ENCODE measurements at places on chromosomes 12 and 14.

GRCh38 chr12:46371718-46372543 is 642 bp downstream of the SLC38A2 start:
- DNase-seq: peak; percentile 58

DNA sequence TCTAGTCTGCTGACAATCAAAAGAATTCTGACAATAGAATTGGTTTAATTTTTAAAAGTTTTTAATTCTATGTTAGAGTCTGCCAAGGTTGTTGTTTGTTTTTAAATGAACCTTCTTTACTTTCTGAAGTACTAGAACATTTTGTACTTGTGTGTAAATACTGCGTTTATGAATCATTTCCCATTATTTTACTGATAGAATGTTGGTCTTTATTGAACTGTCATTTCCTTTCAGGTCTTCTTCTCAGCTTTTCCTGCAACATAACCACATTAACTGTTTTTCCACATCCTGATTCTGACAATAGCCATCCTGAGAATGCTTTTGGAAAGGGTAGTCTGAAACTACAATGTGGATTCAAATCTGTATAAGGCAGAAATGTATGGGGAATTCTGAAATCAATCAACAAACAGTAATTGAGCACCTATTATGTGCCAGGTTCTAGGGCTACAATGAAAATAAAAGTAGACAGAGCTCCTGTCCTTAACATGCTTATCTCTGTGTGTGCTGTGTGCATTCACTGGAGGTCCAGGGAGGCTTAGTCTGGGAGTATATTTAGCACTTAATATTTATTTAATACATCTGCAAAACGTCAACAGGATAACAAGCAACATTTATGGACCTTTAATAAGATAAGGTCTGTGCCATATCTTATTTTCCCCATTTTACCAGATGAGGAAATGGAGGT is 73.1 kb upstream of the SLC38A2 start:
- DNase-seq: no peak

- DNase-seq: no peak
These were observed 127.2 kb downstream of the TMEM132C start for GRCh38 chr12:128394137-128394536.

DNA sequence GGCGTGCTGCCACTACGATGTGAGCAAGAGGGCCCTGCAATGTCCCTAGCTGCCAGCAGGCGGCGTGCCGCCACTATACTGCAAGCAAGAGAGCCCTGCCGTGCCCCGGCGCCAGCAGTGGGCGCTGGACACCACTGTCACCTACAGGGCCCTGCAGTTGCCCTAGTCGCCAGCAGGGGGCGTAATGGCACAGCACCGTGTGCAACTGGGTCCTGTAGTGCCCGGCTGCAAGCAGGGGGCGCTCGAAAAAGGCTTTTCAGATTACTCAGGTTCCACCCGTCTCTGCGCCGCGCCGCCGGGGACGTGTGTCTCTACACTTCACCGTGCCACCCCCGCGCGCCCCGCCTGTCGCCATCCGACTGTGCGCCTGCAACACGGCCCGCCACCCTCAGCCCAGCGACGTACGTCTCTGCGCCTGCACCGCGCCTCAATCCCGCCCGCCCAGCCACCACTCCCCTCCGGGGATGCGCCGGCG is 1356.9 kb downstream of the TMEM121 start:
- DNase-seq: no peak

DNA sequence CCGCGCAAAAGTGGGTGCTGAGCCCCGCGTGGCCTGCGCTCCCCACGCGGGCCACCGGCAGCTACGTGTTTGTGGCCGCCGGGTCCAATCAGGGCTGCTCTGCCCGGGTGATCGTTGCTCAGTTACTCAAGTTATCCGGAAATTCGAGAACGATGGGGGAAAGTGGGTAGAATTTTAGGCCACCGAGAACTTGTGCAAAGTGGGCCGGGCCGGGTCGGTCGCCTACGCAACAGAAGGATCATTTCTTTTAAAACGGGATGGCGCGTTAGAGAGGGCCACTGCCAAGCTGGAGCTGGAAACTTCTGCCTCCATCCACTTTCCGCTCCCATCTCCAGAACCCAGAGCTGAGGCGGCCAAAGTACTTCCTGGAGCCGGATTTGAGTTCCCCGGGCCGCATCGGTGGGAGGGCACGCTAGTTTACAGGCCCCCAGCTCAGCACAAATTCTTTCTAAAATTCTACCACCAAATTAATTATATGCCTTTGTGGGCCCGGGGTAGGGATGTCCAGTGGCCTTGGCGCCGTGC is 3.5 kb downstream of the RFX4 start:
- DNase-seq: no peak

DNA sequence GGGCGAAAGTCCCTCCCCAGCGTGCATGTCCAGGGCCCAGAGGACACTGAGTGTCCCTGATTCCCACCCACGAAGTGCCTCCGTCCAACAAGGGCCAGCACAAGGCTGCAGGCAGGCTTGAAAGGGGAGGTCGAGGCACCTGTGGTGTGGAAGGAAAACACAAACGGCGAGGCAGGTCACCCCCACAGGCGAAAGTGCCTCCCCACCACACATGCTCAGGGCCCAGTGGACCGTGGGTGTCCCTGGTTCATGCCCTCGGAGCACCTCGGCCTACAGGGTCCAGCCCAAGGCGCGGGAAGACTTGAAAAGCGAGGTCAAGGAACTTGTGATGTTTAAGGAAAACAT is 370.4 kb downstream of the ALG10 start:
- no peak for DNase-seq

DNA sequence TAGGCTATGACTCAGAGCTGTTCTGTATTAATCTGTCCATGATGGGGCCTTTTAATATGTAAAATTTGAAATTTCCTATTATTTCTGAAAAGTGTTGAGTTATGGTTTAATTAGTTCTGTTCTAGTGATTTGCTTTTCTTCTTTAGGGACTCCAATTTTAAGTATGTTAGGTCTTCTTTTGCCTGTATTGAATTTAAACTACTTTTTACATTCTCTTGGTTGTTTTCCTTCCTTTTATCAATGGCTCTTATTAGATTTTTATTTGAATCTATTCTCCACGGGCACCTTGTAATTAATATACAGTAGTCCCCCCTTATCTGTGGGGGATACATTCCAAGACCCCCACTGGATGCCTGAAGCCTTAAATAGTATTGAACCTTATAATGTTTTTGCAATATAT is 46.4 kb downstream of the DDHD1 start:
- no peak for DNase-seq

- no peak for DNase-seq
These were observed 321.0 kb upstream of the RTL1 start for GRCh38 chr14:101224356-101225156.

DNA sequence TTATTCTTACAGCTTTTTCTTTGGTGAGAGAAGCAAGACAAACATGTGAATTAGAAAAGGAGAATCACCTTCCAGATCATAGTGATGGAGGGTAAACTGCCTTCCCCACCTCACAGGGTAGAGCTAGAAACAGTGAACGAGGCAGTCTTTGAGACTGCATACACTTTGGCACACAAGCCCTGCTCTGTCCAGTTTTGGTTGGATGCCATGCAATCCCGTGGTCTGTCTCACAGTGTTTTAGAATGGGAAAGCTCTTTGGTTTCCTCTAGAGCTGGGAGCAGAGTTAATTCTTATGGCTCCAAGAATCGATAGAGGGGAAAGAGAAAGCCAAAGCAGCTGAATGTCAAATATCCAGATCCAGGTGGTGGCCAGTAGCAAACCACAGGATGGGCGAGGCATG is 21.9 kb downstream of the TDP1 start:
- no peak for DNase-seq

- peak; percentile 0 for DNase-seq
These were observed at the start of gene ESR2 for GRCh38 chr14:64293976-64294671. TSS of gene ESR2 (minus strand) at chr14:64294371. CDS start at chr14:64282985, 11,386 bp downstream.

DNA sequence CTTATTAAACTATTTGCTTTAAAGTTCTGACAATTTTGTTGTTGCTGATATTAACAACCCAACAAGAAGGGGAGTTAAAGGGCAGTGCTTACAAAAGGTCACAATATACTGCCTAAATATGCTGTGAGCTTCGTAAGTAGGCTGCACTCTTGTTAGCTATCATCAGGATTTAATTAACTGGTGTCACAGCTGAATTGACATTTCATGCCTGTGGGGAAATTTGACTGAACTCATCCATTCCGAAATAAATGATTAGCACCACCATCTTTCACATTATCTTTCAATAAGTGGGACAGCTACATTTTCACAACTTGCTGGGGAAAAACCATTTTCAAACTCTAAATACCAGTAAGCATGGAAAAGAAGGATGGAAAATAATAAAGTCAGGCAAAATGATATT is 146.6 kb downstream of the PTPRO start:
- DNase-seq: no peak

DNA sequence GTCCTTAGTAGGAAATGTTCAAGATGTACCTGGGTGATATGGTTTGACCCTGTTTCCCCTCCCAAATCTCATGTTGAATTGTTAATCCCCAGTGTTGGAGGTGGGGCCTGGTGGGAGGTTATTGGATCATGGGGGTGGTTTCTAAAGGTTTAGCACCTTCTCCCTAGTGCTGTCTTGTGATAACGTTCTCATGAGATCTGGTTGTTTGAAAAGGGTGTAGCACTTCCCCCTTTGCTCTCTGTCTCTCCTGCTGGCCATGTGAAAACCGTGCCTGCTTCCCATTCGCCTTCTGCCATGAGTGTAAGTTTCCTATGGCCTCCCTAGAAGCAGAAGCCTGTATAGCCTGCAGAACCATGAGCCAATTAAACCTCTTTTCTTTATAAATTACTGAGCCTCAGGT is 353.0 kb upstream of the SFSWAP start:
- DNase-seq: no peak

- DNase-seq: no peak
These were observed 123.5 kb downstream of the NAV3 start for GRCh38 chr12:77954206-77954555.

GRCh38 chr12:53236443-53237111 is 4.6 kb upstream of the RARG start:
- DNase-seq: no peak

- DNase-seq: no peak
These were observed 39.0 kb downstream of the KIF26A start for GRCh38 chr14:104177411-104177810.

GRCh38 chr12:116314477-116314876 is 37.0 kb upstream of the MED13L start:
- DNase-seq: no peak

GRCh38 chr12:20006871-20007730 is 361.2 kb upstream of the PDE3A start:
- no peak for DNase-seq

DNA sequence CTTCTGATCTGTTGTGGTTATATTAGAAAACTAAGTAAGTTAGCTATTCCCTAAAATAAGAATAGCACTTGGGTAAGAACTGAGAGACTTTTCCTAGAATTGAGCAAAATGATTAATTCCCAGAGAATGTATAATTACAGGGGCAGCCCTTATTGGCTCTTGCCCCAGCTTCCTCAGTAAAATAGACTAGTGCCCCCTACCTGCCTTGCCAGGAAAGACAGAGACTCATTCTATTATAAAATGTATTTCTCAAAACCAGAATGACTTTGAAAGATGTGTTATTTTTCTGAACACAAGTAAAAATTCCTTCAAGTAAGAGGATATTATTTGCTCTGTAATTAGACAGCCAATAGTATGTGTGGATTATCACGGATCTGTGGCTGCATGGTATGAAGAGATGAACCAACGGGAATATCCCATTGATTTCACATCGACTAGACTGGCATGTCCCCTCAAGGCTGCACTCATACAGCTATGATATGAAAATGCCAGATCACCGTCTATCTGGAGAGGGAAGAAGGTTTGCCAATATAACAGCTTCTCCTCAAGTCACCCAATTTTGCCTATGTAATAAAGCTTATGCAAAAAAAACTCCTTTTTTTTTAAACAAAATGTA is 7.4 kb upstream of the GLRX5 start:
- DNase-seq: peak; percentile 58

DNA sequence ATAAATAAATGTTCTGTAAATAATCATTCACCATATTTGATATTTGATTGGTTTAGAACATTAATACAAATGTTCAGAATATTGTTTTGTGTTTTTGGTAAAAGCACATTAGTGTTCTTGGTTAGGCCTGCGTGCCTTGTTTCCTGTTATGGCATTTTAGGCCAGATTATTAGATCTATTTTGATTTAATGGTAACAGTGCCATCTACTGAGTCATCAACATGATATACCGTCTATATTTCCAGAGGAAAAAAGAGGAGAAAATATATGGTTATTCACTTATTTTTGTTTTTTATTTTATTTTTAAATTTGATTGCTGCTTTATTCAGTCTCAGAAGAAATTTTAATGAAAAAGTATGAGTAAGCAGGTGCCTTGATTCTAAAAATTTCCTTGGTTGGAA is 60.3 kb downstream of the GPHN start:
- DNase-seq: no peak

DNA sequence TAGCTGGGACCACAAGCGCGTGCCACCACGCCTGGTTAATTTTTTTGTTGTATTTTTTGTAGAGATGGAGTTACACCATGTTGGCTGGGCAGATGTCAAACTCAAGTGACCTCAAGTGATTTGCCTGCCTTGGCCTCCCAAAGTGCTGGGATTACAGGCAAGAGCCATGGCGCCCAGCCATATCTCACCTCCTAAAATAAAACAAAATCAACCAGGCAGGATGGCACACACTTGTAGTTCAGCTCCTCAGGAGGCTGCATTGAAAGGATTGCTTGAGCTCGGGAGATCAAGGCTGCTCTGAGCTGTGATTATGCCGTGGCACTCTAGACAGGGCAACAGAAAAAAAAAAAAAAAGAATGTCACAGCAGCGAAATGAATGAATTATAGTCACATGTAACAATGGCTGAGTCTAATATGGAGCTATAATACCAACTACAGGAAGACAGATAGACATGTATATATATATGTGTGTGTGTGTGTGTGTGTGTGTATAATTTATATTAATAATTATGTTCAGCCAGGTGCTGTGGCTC is 19.3 kb upstream of the TMEM120B start:
- DNase-seq: no peak

GRCh38 chr14:65783576-65783975 is 371.0 kb downstream of the FUT8 start:
- no peak for DNase-seq

GRCh38 chr12:105077435-105077834 is 6.8 kb downstream of the ALDH1L2 start:
- no peak for DNase-seq

- no peak for DNase-seq
These were observed 9.6 kb downstream of the GNS start for GRCh38 chr12:64749461-64750200.

GRCh38 chr12:103877934-103878510 is 37.0 kb upstream of the NT5DC3 start:
- peak; percentile 73 for DNase-seq

DNA sequence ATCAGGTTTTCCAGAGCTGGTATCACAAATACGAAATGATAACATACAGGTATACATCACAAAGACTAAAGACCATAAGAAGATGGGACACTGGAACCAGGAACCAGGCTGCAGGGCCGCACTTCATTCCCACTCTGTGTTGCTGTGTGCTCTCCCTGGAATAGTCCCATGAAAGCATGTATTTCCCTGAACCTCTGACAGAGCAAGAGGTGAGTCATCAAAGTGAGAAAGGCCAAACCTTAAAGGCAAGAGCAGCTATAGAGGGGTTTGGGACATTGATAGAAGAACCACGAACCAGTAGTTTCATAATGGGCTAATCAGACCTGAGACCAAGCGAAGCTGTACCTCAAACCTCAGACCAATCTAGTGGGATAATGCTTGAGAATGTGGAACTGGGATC is 283.0 kb upstream of the PRKD1 start:
- no peak for DNase-seq

- DNase-seq: no peak
These were observed 25.3 kb upstream of the TMEM260 start for GRCh38 chr14:56554301-56554700.

GRCh38 chr12:115207216-115207915 is 523.4 kb upstream of the TBX3 start:
- DNase-seq: no peak

All from COR-L47 (cell line).